Hematopoietic multipotent progenitor cell treated with erythropoietin and hydrocortisone succinate and interleukin-3 and kit ligand, for 17 days (in vitro differentiated cells): ENCODE measurements at places on chromosomes 6 and 20.

DNA sequence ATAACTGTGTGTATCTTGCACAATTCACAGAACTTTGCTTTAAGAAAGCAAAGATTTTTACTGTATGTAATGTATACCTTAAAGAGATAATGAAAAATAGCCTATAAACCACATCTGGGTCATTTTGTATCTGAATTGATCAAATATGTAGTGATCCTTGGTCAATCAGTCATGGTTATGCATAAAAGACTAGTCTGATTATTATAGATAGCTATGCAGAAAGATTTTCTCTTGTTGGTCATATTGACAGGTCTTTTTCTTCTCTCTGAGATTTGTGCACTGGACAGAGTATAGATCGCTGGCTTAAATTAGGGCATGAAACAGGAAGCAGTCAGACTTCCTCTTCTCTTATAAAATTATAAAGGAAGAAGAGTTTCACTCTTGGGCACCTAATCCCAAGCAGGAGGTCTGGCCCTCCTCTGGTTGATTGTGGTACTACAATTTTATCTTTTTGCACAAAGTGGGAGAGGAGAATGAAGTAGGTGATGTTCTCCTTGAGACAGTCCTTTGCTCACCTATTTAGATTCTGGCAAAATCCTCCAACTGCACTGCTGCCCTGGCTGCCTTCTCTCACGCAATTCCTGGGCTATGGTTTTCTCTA is 380.9 kb upstream of the RGS17 start:
- no peak for DNase-seq

DNA sequence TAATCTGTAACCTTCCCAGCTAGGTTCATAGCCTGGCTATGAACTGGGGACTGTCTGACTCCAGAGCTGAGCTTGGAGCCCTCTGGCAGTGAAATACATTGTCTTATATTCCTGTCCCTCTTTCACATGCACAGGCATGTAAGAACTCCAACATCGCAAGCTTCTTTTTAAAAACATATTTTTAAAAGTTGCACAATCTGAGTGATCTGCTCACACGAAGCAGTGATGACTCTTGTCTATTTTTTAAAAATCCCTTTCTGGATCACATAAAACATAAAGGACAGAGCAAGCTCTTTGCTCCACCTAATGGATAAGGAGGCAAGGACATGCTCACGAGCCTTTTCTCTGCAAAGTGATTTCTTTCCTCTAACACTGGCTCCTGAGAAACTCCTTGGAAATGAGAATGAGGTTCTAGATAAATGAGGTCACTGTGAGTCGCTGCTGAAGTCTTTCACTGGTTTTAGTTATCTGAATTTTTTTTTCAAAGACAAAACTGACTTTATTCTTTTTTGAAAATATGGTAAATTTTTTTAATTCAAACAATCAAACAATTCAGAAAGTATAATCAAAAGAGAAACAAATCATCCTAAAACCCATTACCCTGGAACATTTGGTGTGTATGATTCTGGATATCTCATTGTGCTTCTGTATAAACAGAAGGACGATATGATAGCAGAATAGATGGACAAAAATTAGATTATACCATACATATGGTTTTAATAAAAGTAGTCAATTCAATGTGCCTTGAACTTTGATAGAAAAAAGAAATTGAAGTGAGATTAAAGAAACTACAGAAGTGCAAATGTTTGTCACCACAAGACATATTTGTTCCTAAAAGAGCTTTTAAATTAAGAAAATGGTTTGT is 30.8 kb downstream of the IL20RA start:
- no peak for DNase-seq

GRCh38 chr6:105326216-105326615 is 76.7 kb downstream of the PREP start:
- DNase-seq = no peak

DNA sequence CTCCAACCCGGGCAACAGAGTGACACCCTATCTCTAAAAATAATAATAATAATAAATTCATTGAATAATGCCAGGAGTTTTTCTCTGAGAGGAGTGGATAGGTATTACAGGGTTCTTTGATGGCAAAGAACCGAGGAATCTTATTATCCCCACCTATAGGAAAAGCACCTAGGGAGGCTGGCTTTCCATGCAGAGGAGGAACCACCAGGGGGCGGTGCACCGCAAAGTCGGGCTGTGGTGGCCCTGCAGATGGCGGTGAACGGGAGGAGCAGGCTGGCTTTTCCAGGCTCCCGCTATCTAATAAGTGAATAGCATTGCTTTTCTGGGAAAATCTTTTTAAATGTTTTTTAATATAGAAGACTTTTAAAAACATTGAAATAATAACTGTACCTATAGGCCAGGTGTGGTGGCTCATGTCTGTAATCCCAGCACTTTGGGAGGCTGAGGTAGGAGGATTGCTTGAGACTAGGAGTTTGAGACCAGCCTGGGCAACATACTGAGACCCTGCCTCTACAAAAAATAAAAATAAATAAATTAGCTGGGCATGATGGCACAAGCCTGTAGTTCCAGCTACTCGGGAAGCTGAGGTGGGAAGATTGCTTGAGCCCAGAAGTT is 864.2 kb downstream of the KIF16B start:
- DNase-seq = no peak

DNA sequence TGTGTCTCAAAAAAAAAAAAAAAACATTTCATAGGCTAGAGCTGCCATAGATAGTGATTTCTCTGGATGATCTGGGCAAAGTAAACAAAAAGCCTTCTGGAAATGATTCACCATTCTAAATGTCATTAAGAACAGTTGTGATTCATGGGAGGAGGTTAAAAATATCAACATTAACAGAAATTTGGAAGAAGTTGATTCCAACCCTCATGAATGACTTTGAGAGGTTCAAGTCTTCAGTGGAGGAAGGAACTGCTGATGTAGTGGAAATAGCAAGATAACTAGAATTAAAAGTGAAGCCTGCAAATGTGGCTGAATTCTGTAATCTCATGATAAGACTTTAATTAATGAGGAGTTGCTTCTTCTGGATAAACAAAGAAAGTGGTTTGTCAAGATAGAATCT is 26.8 kb upstream of the MMP24 start:
- DNase-seq = no peak
